ENCODE measurements at places on chromosomes 12 and 14.

DNA sequence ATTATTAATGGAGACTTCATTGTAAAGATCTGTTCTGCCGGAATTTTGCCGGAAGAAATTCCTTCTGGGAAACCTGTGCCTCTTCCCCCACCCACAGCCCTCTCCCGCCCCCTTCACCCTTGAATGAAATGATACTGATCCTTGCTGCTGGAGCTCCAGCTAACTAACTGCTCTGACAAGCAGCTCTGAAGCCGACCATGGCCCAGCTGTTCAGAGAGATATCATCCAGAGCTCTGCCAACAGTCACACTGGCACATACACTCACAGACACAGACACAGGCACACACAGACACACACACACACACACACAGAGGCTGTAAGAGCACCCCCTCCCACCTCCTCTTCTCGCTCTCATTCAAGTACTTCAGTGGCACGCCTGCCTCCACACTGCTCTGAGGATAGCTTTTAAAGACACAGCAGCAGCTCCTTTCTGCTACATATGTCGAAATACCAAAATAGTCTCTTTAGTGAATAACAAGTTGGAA lies 88.6 kb downstream of the R3HDM2 start:
- DNase-seq: peak; percentile 13

DNA sequence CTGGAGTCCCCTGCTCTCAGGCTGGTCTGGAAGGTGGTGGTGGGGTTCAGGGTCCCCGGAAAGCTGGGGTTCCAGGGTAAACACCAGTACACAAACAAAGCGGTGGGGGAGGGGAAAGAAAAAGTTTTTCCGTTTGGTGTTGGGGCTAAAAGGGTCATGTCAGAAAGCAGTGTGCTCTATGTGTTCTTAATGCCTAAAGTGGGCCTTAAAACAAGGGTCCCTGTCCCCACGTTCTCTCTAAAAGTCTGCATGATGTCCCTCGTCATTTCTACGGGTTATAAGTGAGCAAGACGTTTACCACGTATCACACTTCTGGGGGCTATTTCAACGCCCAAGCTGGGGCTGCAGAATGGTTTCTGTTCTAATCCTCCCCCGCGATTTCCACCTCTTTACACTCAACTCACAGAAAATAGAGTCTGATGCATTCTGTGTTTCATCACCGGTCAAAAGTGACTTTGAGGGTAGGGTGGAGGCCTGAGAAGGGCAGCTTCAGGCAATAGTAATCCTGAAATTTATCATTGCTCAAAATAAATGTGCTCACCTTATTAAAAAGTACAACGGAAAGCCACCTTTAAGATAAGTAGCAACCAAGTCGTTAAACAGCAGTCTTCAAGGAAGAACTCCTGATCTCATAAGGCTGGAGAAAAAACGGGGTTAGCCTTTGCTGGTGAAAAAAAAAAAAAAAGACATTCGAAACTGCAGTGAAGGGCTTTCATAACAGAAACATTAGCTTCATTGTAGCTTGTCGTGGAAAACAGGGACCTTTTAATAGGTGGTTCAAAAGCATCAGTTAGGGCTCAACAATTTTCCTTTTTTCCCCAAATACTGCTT lies 63.9 kb upstream of the PTGR2 start:
- no peak for DNase-seq

- DNase-seq: no peak
These were observed 93.4 kb downstream of the C12orf75 start for GRCh38 chr12:105423921-105424320.

- no peak for DNase-seq
These were observed 73.8 kb downstream of the SUSD6 start for GRCh38 chr14:69685218-69685616.

- no peak for DNase-seq
These were observed 79.9 kb downstream of the HECTD1 start for GRCh38 chr14:31127690-31128089.

GRCh38 chr14:99157246-99157645 lies 114.8 kb downstream of the BCL11B start:
- no peak for DNase-seq

GRCh38 chr14:33369972-33370371 lies 431.3 kb downstream of the NPAS3 start:
- DNase-seq: no peak

- no peak for DNase-seq
These were observed 12.6 kb downstream of the KCNK10 start for GRCh38 chr14:88310449-88310848.

GRCh38 chr14:22650960-22651521 lies 6.9 kb upstream of the OR6J1 start:
- DNase-seq: no peak

GRCh38 chr14:21804981-21805380 lies 131.4 kb upstream of the OR4E1 start:
- DNase-seq: no peak

GRCh38 chr14:80781972-80782367 lies 159.6 kb downstream of the CEP128 start:
- DNase-seq: no peak

DNA sequence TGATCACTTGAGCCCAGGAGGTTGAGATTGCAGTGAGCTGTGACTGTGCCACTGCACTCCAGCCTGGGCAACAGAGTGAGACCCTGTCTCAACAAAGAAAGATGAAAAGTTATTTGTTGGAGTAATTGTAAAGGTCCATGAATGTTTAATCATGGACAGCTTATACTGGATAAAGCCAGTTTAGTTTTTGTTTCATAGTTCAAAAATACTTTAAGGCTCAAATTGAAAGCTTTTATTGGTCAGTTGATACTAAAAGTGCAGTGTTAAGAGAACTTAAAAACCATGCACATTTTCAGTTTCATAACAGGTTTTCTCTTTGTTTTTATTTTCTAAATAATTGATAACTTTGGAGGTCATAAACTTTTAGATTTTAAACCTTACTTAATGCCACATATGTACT lies 108.4 kb downstream of the MON2 start:
- no peak for DNase-seq

DNA sequence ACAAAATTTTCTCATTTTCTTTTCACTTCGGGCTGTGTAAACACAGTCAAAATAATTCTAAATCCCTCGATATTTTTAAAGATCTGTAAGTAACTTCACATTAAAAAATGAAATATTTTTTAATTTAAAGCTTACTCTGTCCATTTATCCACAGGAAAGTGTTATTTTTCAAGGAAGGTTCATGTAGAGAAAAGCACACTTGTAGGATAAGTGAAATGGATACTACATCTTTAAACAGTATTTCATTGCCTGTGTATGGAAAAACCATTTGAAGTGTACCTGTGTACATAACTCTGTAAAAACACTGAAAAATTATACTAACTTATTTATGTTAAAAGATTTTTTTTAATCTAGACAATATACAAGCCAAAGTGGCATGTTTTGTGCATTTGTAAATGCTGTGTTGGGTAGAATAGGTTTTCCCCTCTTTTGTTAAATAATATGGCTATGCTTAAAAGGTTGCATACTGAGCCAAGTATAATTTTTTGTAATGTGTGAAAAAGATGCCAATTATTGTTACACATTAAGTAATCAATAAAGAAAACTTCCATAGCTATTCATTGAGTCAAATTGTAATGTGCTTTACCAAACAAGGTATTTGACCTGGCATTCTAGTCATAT lies 4.8 kb downstream of the CDKN1B start:
- no peak for DNase-seq

GRCh38 chr12:15629108-15629507 lies 160.1 kb downstream of the EPS8 start:
- DNase-seq: no peak

GRCh38 chr12:62771828-62772227 lies 163.1 kb downstream of the PPM1H start:
- no peak for DNase-seq

DNA sequence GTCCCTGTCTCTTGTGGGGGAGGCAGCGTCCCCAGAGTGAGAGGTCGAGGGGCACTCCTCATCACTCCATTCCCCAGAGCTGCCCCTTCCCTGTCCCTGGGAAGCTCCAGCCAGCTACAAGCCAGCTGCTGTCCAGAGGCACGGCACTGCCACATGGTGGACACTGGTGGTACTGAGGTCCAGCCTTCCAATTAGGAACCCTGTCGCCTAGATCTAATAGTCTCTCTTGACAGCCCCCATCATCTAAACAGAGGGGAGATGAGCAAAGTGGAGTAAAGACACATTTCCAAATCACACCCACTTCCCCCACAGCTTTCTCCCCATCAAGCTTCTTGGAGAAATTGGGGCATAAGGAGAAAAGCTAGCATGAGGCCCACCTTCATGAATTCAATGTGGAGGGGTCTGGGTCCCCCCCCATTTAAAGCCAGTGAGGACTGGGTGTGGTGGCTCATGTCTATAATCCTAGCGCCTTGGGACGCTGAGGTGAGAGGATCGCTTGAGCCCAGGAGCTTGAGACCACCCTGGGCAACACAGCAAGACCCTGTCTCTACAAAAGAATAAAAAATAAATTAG lies 2.1 kb upstream of the INHBE start:
- DNase-seq: peak; percentile 36

GRCh38 chr12:52836491-52837412 lies 2.6 kb upstream of the KRT79 start:
- DNase-seq: no peak

- DNase-seq: no peak
These were observed 145.9 kb downstream of the PDZRN4 start for GRCh38 chr12:41333974-41334373.

DNA sequence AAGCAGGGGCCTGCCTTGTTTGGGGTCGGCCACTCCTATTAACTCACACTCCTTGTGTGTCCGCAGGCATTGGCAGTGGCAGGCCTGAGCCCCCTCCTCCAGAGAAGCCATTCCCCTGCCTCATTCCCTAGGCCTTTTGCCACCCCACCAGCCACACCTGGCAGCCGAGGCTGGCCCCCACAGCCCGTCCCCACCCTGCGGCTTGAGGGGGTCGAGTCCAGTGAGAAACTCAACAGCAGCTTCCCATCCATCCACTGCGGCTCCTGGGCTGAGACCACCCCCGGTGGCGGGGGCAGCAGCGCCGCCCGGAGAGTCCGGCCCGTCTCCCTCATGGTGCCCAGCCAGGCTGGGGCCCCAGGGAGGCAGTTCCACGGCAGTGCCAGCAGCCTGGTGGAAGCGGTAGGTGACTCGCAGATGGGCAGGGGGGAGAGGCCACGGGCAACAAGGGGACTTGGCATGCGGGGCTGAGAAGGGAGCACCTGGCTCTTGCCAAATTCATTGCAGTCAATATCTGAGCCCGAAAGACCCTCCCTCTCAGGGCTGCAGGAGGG lies 106.3 kb upstream of the FKBP4 start:
- no peak for DNase-seq

- no peak for DNase-seq
These were observed 5.7 kb upstream of the KLRK1 start for GRCh38 chr12:10395390-10395998.

GRCh38 chr12:96208801-96209549 lies 14.8 kb downstream of the ELK3 start:
- DNase-seq: peak; percentile 53

DNA sequence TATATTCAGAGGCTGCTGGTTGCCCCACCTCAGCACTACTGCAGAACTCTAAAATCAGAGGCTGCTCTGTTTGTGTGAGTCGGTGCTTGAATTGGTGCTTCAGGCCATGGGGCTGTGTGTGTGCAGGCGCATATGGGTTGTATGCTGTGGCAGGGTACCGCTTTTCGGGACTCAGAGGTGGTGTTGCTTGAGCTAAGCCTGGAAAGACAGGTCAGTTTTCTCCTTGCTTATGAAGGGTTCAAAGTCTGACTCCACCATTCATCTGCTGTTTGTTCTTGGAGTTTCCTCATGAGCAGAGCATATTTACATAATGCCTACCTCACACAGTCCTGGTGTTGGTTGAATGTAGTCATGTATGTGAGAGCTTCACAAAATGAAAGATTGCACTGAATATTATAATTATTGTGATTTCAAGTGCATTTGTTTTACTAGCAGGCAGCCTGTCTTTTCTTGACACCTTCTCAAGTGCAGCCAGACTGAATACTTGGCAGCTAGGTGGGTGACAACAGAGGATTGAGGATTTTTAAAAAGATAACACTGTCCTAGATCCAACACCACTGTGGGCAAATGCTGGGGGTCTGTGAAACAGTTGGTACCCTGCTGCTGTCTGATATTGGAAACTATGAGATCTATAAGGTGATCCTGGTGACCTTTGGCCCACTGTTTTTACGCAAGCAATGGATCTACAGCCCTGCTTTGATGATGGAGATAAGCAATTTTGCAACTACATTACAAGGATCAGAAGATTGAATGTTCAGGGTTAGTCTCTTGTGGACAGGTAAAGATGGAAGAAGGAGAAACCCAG lies 1.0 kb upstream of the ANG start:
- DNase-seq: no peak

- no peak for DNase-seq
These were observed 249.9 kb upstream of the RGS6 start for GRCh38 chr14:71682337-71682736.
